ENCODE measurements at places on chromosomes 1 and 21. TPM values are rescaled to one million over a fixed set of nuclear protein-coding genes. Genes with fewer than 3 reads are reported as not detected.

NBPF4 gene
- not detected for polyA plus RNA-seq

RHD gene
- polyA plus RNA-seq: 0.13 TPM

DNA sequence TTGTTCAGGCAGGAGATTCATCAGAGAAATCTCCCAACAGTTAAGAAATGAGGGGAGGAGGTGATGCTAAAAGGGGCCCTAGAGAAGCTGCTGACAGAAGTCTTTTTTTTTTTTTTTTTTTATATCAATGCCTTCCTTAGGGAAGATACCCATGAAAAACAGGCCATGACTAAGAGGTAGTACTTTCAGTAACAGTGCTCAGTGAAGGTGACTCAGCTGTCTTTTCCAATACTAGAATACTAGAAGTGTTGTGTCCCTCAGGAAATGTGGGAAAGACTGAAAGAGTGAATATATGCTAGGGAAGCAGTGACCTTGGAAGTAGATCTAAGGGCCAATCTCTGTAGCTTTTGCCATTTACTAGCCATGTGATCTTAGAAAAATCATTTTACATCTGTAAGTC is 52.4 kb upstream of the SLFNL1 start:
- DNase-seq: no peak

DNA sequence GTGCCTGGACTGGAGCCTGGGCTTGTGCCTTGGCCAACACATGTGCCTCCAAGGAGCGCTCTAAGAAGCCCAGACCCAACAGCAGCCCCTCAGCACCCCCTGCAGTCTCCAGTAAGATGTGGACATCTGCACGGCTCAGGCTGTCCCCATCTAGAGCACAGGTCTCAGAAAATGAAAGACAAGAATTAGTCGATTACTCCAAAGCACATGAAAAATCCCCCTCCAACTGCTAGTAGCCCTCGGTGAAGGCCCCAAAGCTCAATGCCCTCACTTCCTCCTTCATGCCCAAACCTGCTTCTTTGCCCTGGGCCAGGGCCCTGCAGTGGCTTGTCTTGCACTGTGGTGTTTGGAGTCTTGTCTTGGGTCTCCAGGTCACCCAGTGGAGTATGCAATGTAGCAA is 21.9 kb upstream of the ERO1B start:
- DNase-seq: no peak

DNA sequence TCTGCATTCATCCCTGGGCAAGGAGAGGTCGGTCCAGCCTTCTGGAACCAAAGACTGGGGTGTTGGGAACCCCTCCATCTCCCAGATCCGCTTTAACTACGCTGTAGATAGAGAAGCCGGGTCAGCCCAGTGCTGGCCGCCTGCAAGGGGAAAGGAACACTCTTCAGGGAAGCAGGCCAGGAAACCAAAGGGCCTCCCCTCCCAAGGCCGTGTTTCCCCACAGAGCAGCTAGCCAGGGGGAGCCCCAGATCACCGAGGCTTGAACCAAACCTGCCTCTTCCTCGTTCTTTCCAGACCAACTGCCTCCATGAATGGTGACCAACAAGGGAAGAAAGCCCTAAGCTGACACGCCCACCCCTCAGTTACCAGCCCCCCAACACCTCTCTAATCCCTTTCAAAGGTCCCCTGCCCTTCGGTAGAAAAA is 1.2 kb upstream of the CHD5 start:
- no peak for DNase-seq

MPL gene
- not detected for polyA plus RNA-seq

PGBD5 gene
- not detected for polyA plus RNA-seq

- DNase-seq: peak; percentile 44
Observed at GRCh38 chr1:248841702-248842395, 3.8 kb downstream of the ZNF672 start.

- DNase-seq: no peak
Observed at GRCh38 chr1:87121711-87122163, 206.9 kb upstream of the LMO4 start.

- DNase-seq: no peak
Observed at GRCh38 chr1:45136984-45137383, 69.4 kb downstream of the ZSWIM5 start.

GRCh38 chr1:41546833-41547135 is 62.3 kb upstream of the EDN2 start:
- no peak for DNase-seq

DNA sequence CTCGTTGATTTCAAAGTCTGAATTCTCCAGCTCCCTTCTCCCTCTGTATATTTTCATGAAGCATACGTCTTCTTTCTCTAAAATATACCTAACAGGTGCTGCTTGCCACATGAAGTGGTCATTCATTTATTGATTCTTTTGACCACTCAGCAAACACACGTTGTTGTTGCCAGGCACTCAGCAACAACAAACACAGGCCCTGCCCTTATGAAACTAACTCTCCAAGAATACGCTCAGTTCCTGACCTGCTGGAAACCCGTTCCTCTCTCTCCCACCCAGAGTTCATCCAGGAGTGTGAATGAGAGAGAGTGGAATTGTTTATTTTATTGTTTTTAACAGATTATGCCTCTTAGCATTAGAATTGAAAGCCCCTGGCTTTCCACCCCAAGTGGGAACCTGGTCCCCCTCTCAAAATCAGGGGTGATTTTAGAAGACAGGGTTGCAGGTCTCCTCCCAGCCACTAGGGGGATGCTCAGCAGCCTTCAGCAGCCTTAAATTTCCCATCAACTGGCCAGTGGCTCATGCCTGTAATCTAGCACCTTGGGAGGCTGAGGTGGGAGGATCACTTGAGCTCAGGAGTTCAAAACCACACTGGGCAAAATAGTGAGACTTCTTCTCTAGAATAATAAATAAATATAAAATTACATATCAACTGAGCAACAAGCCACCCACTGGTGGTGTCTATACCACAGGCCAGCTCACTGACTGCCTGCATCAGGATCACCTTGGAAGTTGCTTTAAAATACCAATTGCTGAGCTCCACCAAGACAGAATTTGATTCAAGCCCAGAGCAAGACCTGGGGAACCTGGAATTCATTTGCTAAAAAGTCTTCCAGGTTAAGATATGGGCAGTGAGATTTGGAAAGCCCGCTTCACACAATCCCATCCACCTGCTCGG is 181.0 kb upstream of the KLHDC7A start:
- DNase-seq: peak; percentile 1
